Progenitor cell of endocrine pancreas (in vitro differentiated cells): ENCODE measurements at places on chromosomes 16 and 17. TPM values are rescaled to one million over a fixed set of nuclear protein-coding genes. Genes with fewer than 3 reads are reported as not detected.

The SLFN14 gene
- total RNA-seq: not detected in 2 replicates

- no peak for DNase-seq
Measured at GRCh38 chr17:75571197-75571884, 16.3 kb upstream of the MYO15B start.

The ZFP90 gene
- 58.6 and 60.3 TPM in 2 replicates for total RNA-seq

The TMEM106A gene
- total RNA-seq: 5.1 and 8.6 TPM in 2 replicates

The AOC2 gene
- total RNA-seq: 4.1 and 4.3 TPM in 2 replicates

The RHBDF2 gene
- 11.8 and 12.1 TPM in 2 replicates for total RNA-seq

DNA sequence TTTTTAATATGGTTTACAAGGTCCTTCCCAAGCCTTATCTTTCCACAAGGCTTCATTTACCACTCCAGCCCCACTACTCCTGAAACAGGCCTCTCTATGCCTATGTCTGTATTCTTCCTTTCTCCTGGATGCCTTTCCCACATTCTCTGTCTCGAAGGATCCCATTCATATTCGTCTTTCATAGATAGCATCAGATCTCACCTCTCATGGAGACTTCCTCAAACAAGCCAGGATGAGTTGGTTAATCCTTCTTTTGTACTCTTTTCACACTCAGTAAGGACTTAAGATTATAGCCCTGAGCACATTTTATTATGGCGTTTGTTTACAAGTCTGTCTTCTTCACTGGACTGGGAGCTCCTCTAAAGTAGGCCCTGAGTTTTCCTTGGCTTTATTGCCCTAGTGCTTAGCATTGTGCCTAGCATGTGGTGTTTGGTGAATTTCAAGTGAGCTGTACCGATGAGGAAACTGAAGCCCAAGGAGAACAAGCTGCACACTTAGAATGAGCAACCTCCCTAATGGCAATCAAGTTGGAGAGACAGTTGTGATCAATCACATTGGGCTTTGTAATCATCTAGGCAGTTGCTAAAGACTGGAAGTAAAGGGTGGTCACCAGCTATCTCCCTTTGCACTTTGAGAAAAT is 10.0 kb upstream of the TBX4 start:
- DNase-seq: no peak

The SYCE1L gene
- 25.6 and 27.2 TPM in 2 replicates for total RNA-seq

GRCh38 chr17:63688396-63689020 is 11.4 kb downstream of the LIMD2 start:
- DNase-seq: no peak

The TEKT1 gene
- not detected in 2 replicates for total RNA-seq

The CSH1 gene
- not detected in 2 replicates for total RNA-seq

GRCh38 chr17:50268026-50268425 is 6.2 kb upstream of the TMEM92 start:
- no peak for DNase-seq

The SIRT7 gene
- total RNA-seq: 32.4 and 34.0 TPM in 2 replicates

GRCh38 chr16:50812876-50813466 is 71.1 kb downstream of the CYLD start:
- DNase-seq: no peak
